Brain pericyte (primary cell): ENCODE measurements at places on chromosomes 6 and 20.
A peak's percentile ranks its signal among the peaks of the same experiment; 100 is the strongest.

DNA sequence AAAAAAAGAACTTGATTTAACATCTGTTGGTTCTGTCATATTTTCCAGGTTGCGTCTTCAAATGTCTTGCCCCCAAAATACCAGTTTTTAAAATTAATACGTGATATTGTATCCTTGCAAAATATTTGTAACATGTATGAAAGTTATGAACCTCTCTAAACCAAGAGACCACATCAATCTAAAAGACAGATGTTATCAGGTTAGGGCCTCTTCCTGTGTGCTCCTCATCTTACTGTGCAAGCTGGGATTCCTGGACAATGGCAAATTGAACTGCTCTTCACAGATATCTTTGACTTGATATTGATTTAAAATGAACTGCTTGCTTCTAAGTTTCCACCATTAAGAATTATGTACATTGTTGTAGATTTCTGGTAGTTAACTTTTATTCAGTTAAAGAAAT lies 9.6 kb downstream of the TMEM239 start:
- DNase-seq, result no peak

- no peak for DNase-seq
These were observed 243.3 kb downstream of the ERMARD start for GRCh38 chr6:169994739-169995138.

GRCh38 chr6:53340536-53340935 lies 8.2 kb downstream of the ELOVL5 start:
- DNase-seq, result no peak

DNA sequence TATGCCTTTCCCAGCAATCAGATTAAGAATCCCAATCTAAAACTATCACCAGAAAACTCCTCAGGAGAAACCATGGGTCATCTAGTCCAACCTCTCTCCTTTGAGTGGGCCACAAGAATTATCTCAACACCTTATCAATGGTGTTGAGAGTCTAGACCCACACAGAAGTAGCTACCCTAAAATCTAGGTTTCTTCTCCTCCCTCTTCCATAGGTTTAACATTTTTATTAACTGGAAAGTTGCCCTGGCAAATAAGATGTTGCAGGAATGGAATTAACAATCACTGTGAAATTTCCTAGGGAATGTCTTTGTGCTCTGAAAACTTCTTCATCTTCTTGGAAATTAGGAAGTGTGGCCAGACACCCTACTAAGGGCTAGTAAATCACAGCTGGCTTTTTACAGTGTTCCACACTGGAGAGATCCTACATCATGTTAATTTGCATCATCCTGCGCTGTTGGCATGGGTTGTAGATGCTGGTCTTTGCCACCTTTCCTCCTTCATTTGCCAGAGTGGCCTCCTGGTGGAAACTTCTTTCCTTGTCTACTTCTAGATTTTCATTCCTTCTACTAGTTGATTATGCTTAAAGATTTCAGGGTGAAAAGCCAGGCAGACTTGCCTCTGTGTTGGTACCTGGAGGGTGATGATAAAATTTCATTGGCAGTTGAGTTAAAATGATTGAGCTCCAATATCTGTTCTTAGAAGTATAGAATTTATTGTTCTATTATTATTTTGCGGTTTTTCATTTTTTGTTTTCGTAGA lies 2.7 kb downstream of the TNFAIP3 start:
- DNase-seq, result no peak

DNA sequence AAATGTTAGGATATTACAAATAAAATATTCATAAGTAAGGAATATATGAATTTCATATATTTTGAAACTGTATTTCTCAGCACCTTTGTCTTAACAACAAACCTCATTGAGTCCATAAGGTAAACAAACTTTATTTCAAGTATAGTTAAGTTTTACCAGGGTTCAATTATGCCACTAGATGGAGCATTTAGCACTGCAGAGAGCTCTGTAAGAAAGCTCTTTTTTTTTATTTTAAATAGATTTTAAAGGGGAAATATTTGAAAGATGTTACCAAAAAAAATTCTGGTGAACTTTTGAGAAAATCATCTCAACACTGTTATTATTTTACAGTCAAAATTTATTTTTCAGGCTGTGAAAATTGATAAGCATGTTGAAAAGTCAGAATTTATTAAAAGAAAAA lies 955.2 kb upstream of the EYS start:
- DNase-seq, result no peak

GRCh38 chr6:152981989-152982903 lies 595 bp downstream of the FBXO5 start:
- no peak for DNase-seq

DNA sequence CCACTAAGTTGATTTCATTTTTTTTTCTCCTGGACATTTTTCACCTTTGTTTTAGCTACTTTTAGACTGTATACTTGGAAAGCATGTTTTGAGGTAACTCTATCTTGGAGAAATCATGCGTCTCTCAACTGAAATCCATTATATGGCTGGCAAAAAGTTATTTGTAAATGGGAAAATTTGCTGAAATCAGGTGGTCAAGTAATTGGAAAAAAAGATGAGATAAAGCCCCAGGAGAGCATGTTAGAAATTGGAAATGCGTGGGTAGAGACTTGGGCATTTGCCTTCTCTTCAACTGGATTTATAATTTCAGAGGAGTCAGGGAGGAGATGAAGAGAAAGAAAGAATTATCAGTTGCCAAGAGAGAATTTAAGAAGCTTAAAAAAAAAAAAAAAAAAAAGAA lies 217.1 kb upstream of the MAP3K7 start:
- DNase-seq, result no peak

- no peak for DNase-seq
These were observed 356.3 kb upstream of the IRAK1BP1 start for GRCh38 chr6:78511009-78511408.

DNA sequence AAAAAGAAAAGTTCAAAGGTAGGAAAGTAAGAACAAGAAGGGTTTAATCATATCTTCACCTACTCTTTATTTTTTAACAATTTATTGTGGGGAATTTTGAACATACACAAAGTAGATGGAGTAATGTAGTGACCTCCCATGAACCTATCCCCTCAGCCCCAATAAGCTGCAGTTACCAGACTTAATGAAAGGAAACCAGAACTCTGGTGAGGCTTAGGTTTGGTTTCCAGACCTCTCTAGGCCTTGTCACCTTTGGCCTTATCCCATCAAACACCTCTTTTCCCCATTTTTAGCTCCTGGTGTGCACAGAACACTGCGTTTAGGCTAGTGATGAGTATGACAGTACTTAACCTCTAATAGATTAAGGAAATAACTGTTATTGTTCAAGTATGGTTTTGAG lies 42.0 kb downstream of the CBFA2T2 start:
- no peak for DNase-seq

GRCh38 chr6:108947114-108947854 lies 99.1 kb downstream of the ARMC2 start:
- DNase-seq, result peak; percentile 73

GRCh38 chr6:105482227-105482844 lies 79.5 kb upstream of the PREP start:
- DNase-seq, result no peak

GRCh38 chr6:129329678-129330077 lies 380.3 kb downstream of the ARHGAP18 start:
- no peak for DNase-seq

DNA sequence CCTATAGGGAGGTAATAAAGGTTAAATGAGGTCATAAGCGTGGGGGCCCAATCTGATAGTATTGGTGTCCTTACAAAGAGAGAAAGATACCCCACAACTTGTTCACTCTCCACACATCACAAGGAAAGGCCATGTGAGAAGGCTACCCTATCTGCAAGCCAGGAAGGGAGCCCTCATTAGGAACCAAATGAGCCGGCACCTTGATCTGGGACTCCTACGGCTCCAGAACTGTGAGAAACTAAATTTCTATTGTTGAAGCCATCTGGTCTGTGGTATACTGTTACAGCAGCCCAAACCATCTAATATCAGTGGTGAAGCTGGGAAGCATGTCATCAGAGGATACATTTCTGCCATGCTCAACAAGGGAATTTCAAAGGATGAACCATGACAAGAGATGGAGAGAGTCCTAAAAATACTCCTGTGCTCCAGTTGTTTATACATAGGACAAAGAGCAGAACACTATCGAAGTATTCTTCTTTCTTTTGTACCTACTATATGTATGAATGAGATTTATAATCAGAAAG lies 10.4 kb downstream of the COX7A2 start:
- no peak for DNase-seq

DNA sequence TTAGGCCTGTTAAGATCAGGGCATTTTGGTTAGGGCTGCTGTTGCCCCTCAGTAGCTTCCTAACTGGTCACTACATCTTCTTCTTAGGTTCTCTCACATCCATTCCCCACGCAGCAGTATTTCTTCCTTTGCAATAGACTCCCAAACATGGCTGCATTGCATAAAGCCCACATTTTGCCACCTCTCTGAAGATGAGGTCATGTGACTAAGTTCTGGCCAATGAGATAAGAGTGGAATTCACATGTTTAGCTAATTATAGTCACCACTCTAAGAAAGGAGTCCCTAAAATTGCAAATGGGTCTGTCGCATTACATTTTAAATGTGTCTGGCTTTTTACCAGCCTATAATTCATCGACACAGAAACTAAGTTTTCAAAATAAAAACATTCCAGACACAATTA lies 9.3 kb upstream of the DOK5 start:
- no peak for DNase-seq

DNA sequence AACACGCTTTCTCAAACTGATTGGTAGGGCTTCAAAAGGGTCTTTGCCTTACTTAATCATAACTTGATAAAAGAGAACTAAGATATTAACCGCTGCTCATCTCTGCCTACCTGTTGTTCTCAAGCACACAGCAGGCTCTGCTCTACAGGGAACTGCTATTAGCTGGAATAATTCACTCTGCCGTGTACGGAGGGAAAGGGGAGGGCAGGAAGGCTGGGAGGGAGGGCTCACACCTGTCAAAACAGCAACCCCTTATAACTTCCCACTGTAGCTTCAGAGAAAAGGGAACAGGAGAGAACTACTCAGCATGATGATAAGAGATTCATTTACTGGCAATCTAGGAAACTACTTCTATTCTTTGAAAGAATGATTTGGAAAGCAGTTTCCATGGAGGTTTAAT lies 75.1 kb downstream of the ZMYND8 start:
- no peak for DNase-seq

GRCh38 chr6:109242029-109242428 lies 140.2 kb downstream of the CD164 start:
- no peak for DNase-seq

DNA sequence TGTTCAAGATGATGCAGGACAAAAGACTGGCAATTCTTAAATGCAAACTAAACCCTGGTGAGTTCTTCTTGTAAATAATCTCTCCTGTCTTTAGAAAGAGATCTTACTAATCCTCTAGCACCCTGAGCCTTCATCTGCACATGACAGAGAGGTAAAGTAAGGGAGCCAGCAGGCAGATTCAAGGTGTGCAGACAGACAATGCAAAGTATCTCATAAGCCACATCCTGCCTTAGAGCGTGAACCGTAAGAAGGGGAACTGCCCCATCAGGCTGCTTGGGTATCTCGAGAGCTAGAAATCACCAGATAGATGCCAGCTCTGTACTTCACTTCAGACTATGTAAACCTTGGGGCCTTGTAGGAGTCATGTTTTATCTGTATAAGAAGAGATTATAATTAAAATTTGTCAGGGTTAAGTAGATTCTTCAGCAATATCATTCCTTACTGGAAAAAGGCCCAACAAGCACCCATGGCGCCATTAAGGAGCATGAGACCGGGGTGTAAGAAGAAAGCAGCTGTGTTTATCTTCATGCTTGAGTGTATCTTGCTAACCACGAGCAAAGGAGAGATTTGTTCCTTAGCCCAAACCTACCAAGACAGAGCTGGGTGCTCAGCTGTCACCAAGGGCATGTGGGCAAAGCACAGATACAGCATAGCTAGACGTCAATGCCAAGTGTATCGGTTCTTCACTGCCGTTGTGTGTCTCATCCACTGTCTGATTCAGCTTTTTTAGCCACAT lies 24.4 kb downstream of the CNR1 start:
- DNase-seq, result no peak

DNA sequence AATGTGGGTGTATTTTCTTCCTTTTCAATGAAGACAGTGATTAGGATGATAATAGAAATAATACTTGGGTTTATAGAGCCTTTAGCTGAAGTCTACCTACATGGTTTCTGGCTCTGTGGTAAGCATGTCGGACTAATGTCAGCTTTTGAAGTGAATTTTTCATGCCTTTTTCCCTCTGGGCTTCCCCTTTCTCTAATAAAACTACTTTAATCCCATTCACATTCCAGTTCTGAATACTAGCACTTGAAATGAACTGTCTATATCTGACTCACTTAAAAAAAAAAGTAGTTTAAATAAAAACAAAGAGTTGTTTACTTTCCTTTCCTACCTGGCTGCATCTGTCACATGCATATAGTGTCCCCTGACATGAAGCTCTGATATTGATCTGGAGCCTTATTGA lies 545.9 kb upstream of the FLRT3 start:
- DNase-seq, result no peak

GRCh38 chr6:15269011-15269410 lies 23.1 kb downstream of the JARID2 start:
- DNase-seq, result no peak

- no peak for DNase-seq
These were observed 70.3 kb downstream of the FAM83B start for GRCh38 chr6:54916858-54917257.
